ENCODE measurements at places on chromosomes 7 and 10. TPM values are rescaled to one million over a fixed set of nuclear protein-coding genes. Genes with fewer than 3 reads are reported as not detected.

The ABCC2 gene
- total RNA-seq = 1.6 TPM

The GPR26 gene
- not detected for total RNA-seq

The MMP21 gene
- under 0.01 TPM for total RNA-seq

The MYO3A gene
- total RNA-seq = not detected

The ADCY1 gene
- 0.28 TPM for total RNA-seq

The NPC1L1 gene
- 0.14 TPM for total RNA-seq

The TEX36 gene
- not detected for total RNA-seq

The ZCWPW1 gene
- 1.6 TPM for total RNA-seq

The JMJD1C gene
- total RNA-seq = 29.3 TPM

The CCDC126 gene
- 9.2 TPM for total RNA-seq

The KCNH2 gene
- 1.7 TPM for total RNA-seq

The ATRNL1 gene
- 0.18 TPM for total RNA-seq

The SRRM3 gene
- total RNA-seq = 2.0 TPM

The ZNF425 gene
- total RNA-seq = 5.8 TPM

The SUN1 gene
- total RNA-seq = 95.4 TPM

The LEP gene
- 0.09 TPM for total RNA-seq

The CLDN3 gene
- not detected for total RNA-seq

The TMEM270 gene
- not detected for total RNA-seq

The FAM25A gene
- not detected for total RNA-seq

The DHX32 gene
- total RNA-seq = 44.7 TPM

The POU6F2 gene
- not detected for total RNA-seq

The CPVL gene
- 0.71 TPM for total RNA-seq

The RBP3 gene
- under 0.01 TPM for total RNA-seq

The IFIT1B gene
- not detected for total RNA-seq

The SPDYE2B gene
- not detected for total RNA-seq

The SP4 gene
- total RNA-seq = 4.0 TPM

The FAM241B gene
- total RNA-seq = not detected

The HGF gene
- total RNA-seq = 462 TPM

The TACC2 gene
- total RNA-seq = 2.7 TPM

The AKR1C8 gene
- not detected for total RNA-seq

The LIPF gene
- total RNA-seq = not detected

The FZD8 gene
- 7.0 TPM for total RNA-seq

The CFAP70 gene
- 0.92 TPM for total RNA-seq

The MKX gene
- 0.57 TPM for total RNA-seq

The SPDYE9 gene
- not detected for total RNA-seq

The PKD2L1 gene
- not detected for total RNA-seq

The FEZF1 gene
- total RNA-seq = not detected

The PTPN20 gene
- 0.14 TPM for total RNA-seq

The ELN gene
- total RNA-seq = 4.2 TPM

The RHOBTB1 gene
- total RNA-seq = 45.8 TPM

The TMEM139 gene
- not detected for total RNA-seq

The C10orf105 gene
- under 0.01 TPM for total RNA-seq

The ANKRD30A gene
- not detected for total RNA-seq

The TMED4 gene
- total RNA-seq = 108 TPM

The PSMG3 gene
- total RNA-seq = 25.9 TPM

The SKIDA1 gene
- 0.28 TPM for total RNA-seq

The NUDT13 gene
- total RNA-seq = 1.4 TPM

The ZNF33B gene
- 7.7 TPM for total RNA-seq

The PTF1A gene
- total RNA-seq = not detected

The CHCHD2 gene
- 240 TPM for total RNA-seq

The EPHA1 gene
- total RNA-seq = 0.14 TPM

The CYP17A1 gene
- not detected for total RNA-seq

The CYP2W1 gene
- 0.14 TPM for total RNA-seq

The ING3 gene
- 11.7 TPM for total RNA-seq

The GARIN1A gene
- 0.43 TPM for total RNA-seq

The CALHM2 gene
- 21.0 TPM for total RNA-seq
